ENCODE measurements at places on chromosomes 11 and 22.

DNA sequence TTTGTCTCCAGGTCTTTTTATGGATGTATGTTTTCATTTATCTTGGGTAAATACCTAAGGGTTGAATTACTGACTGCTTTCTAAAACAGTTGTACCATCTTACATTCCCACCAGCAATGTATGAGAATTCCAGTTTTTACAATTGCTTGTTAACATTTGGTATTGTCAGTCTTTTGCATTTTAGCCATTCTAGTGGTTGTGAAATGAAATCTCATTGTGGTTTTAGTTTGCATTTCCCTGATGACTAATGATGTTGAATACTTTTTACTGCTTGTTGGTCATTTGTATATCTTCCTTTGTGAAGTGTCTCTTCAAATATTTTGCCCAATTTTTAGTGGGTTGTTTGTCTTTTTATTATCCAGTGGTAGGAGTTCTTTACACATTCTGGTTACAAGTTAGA is 92.8 kb downstream of the ARFGAP2 start:
- DNase-seq, result no peak

GRCh38 chr11:94782446-94782845 is 14.3 kb downstream of the AMOTL1 start:
- DNase-seq, result no peak

DNA sequence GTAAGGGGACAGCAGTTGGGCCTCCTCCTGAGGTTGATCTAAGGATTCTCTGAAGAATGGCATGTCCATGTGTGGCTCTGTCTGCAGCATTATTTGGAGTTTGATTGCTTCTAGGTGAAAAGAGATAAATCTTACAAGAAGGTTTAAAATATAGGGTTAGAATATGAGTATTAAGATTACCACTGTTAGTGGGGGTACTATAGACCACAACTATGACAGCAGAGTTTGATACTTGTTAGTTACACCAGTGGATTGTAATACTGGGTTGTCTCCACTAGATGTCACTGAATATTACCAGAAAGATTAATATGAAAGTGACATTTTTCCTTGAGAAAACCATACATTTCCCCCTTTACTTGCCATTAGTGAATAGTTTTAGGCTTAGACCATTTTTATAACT is 47.9 kb downstream of the ZNF280B start:
- no peak for DNase-seq

- DNase-seq, result no peak
These were observed 22.1 kb upstream of the ASCC2 start for GRCh38 chr22:29860006-29860766.

DNA sequence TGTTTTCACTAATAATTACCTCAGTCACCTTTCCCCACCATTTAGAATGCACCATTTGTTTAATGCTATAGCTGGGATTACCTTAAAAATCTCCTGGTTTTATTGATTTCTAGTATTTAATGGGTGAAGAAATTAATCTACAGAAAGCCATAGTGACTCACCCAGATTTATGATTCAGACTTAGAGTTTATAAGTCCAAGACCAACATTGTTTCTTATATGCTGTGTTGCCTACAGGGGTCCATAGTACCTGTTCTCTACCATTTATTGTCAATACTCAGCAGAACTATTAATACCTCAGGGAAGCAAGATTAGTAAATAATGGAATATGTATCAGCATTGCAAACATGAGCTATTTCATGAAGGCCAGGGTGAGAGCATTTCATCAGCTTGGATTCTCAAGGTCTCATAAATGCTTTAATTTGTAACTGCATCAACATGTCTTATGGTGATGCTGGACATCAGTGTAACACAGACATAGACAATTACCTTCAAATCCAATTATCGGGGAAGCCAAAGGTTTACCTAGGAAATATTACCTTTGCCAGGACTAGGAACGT is 8.0 kb upstream of the MS4A7 start:
- DNase-seq, result no peak
